ENCODE measurements at places on chromosomes 12 and 14. TPM values are rescaled to one million over a fixed set of nuclear protein-coding genes. Genes with fewer than 3 reads are reported as not detected.

The ETFBKMT gene
- 0.64 TPM for total RNA-seq

The SLCO1A2 gene
- not detected for total RNA-seq

The SCN8A gene
- total RNA-seq: 1.8 TPM

The GPR65 gene
- total RNA-seq: not detected

The ACOT6 gene
- not detected for total RNA-seq

The CLEC4C gene
- not detected for total RNA-seq

The KRT84 gene
- not detected for total RNA-seq

The ACRBP gene
- 0.37 TPM for total RNA-seq

The TMEM132C gene
- total RNA-seq: not detected

The RFLNA gene
- total RNA-seq: not detected

The PDZRN4 gene
- not detected for total RNA-seq

Measured in A549 treated with RU486 at 1 μM for 4 hours (cell line).